ENCODE measurements at places on chromosomes 4 and X.

- DNase-seq, result no peak
Measured at GRCh38 chr4:98319021-98319420, 57.8 kb downstream of the RAP1GDS1 start.

- DNase-seq, result no peak
Measured at GRCh38 chr4:6020613-6021012, 2.4 kb upstream of the C4orf50 start.

- DNase-seq, result no peak
Measured at GRCh38 chrX:57417827-57418226, 131.3 kb downstream of the FAAH2 start.

DNA sequence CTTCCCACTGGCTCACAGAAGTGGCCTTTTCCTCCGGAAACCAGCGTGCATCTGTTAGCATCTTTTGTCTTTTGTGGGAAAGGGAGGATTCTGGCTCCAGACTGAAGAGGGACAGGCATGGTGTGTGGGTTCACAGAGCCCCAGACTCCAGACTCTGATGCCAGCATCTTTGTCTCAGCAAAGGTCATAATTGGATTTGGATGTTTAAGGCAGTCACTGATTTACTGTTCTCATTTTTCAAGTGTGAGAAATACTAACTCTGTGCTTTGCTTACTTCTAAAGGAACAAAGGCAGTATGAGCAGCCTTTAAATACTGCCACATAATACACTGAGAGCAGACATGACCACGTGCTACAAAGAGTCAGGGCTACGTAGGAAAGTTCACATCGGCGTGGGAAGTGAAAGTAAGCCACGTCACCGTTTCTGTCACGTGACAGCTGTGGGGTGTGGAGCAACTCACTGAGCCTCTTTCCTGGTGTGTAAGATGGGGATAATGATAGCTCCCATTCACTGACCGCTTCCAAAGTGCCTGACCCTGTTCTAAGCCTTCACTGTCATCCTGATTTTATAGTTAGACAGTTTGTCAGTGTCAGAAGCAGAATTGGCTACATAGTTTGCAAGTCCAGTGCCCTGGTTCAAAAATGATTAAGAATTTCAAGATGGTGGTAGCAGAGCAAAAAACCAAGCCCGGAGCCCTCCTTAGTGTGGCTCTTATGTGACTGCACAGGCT is 24.8 kb upstream of the TMSB4X start:
- DNase-seq, result peak; percentile 88

DNA sequence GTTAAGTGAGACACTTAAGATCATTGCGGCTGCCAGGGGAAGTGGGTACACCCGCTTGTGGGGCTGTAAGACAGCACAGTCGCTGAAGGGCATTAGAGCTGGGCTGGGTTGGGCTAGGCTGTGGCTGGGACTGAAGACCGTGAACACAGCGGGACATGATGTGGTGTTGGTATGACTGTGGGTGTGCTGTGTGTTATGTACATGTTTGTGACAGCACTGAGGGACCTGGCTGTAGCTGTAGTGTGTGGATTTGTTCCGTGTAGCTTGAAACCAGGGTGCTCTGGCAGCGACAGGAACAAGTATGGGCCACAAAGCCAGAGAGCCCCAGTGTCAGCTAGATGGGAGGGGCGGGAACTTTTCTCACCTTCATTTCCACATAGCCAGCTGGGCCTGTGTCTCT is 82.1 kb downstream of the NHSL2 start:
- peak; percentile 60 for DNase-seq

GRCh38 chr4:14529653-14530052 is 472.6 kb upstream of the CPEB2 start:
- DNase-seq, result no peak

GRCh38 chrX:65635822-65636221 is 31.6 kb upstream of the MSN start:
- DNase-seq, result no peak

DNA sequence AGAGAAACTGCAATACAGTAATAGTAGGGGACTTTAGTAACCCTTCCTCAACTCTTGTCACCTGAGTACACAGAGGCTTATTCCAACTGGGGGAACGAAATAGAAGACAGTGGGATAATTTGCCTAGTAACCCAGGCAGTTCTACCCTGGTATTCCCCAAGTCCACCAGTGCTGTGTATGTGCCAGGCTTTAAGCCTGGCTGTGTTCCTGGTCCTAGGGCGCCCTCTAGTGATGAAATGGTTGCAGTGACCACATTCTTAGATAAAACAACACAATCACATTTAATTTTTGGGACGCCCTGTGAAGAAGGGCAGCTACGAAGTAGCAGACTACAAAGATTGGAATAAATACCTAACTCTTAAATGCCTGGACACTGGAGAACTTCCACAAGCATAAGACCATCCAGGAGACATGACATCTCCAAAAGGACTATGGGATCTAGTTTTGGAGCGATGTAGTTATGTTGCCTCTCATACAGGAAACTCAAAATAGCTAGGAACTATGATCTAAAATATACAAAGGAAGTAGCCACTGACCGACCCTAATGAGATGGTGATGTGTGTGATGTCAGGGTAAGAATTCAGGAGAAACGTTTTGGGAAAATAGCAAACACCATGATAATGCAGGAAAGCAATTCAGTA is 288.5 kb upstream of the ZCCHC13 start:
- DNase-seq, result peak; percentile 65

DNA sequence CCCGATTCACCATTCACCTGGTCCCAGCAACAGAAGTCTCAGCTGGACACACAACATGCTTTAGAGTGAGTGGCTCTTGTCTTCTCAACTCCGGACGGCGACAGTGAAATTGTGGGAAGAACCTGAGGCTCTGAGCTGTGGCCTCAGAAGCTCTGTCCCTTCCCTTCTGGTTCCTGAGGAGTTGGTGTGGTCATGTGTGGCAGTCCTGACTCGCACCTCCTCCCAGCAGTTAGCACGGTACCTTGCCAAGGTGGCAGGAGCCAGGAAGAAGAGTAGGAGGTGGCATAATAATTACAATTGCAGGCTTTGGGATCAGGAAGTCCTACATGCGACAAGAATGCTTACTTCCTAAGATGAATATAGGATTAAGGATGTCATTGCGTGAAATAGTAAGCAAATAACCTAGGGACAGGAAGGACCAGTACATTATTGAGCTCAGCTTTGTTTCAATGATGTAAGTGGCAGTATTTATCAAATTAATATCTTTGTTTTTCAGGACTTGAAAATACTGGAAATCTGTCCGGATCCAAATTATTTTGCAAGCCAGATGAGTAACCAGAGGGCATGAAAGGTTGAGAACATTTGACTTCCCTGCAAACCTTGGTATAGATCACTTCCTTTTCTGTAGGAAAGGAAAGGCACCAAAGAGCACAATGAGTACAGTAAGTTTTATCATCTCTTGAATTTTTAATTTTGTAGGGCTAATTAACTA is 21.1 kb downstream of the RNF4 start:
- no peak for DNase-seq

DNA sequence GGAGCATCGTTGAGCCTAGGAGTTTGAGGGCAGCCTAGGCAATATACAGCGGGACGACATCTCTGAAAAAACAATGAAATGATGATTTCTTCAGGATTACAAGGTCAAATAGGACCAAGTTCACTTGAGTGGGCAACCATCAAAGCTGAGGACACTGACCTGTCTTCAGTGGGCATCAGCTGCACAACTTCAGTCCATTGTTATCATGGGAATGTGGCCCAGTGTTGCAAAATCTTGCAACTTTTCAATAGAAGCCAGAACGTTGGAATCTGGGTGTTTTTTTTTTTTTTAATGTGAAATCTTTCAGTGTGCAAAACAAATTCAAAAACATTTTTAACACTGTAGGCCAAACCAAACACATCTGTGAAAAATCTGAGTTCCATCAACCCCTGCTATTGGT is 155.4 kb upstream of the PLAC1 start:
- DNase-seq, result no peak

GRCh38 chr4:125975861-125976397 is 661.2 kb downstream of the FAT4 start:
- DNase-seq, result no peak

DNA sequence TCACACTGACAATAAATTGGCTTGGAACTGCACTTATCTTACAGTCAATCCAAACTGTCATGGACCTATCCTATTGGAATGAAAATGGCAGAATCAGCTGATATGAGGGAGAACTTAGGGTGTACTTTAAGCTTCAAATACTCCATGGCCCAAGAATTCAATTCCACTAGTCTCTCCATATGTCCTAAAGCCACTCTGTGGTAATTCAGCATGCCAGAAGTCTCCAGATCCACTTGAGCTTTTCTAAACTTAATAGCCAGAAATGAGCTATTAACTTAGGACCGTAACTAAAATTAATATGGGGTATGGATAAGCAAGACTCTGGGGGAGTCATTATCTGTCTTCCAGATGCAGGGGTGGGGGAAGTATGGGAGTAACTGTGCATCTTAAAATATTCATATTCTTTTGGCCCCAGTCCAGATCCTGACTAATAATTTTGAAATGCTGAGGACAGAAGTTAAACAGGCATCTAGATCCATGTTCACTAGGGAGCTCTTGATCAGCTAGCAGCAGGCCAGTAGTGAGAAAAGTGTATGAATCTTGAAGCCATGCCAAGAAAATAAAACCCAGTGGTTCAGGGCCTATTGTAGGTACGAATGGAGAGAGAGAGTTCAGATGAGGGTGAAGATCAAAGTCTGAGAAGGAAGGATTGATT is 167.6 kb downstream of the DKK2 start:
- DNase-seq, result no peak

GRCh38 chr4:74028504-74028903 is 10.0 kb downstream of the CXCL3 start:
- DNase-seq, result no peak
